Activated T-helper 9 cell treated with anti-CD3 and anti-CD28 coated beads, Interleukin-2, amount 50 U/mL, for 16 hours (primary cell): ENCODE measurements at places on chromosomes 16 and 17.
A peak's percentile ranks its signal among the peaks of the same experiment; 100 is the strongest.

GRCh38 chr17:62899361-62899760 is 66.7 kb upstream of the TANC2 start:
- DNase-seq = no peak

GRCh38 chr16:16028311-16028999 is 79.0 kb downstream of the ABCC1 start:
- DNase-seq = no peak

DNA sequence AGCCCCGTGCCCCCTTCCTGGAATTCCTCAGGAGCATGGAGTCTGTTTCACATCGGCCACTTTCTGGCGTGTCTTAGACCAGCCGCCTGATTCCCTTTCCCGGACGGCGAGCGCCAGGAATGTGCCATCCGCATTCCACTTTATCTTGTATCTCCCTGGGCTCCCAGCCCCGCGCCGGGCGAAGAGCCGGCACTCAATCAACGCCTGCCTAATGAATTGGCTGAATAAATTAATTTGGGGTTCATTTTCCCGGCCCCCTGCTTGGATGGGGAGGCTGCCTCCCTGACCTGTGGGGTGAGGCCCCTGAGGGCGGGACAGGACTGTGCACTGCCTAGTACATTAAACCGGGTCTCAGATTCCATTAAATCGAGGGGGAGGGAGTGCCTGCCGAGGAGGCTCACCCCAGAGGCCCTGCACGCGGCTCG is 282.3 kb upstream of the TNRC6C start:
- DNase-seq = no peak

- peak; percentile 41 for DNase-seq
These were observed 70.9 kb downstream of the GNAO1 start for GRCh38 chr16:56262148-56262547.

DNA sequence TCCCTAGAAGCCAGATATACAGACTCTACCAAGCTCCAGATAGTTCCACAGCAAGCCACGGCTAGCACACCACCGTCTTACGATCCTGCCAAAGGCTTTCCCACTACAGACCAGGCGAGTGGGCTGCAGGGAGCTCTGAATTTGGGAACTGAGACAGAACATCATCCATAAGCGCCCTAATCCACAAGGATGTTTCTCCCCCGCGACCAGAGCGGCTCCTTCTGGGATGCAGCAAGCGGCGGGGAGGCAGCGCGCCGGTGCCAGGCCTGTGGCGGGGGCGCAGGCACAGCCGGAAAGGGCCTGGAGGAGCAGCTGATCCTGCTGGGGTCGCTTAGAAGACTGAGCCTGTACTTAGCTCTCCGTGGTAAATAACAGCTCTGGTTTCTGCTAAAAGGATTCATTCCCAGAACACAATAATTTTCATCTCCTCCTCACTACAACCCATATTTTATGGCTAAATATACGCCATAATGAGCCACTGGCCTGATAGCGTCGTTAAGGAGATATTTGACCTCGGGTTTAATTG is 16.2 kb upstream of the FOXF1 start:
- no peak for DNase-seq

DNA sequence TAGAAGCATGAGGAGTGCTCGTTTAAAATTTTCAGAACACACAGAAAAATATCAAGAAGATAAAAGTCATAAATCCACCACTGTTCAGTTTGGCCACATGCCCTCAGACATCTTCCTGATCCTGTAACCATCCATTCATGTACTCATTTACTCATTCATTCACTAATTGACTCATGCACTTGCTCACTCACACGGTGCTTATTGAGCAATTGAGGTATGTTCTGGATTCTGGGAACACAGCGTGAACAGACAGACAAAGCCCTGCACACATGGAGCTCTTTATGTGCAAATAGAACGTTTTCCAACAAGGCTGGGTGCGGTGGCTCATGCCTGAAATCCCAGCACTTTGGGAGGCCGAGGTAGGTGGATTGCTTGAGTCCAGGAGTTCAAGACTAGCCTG is 10.2 kb upstream of the NATD1 start:
- no peak for DNase-seq

DNA sequence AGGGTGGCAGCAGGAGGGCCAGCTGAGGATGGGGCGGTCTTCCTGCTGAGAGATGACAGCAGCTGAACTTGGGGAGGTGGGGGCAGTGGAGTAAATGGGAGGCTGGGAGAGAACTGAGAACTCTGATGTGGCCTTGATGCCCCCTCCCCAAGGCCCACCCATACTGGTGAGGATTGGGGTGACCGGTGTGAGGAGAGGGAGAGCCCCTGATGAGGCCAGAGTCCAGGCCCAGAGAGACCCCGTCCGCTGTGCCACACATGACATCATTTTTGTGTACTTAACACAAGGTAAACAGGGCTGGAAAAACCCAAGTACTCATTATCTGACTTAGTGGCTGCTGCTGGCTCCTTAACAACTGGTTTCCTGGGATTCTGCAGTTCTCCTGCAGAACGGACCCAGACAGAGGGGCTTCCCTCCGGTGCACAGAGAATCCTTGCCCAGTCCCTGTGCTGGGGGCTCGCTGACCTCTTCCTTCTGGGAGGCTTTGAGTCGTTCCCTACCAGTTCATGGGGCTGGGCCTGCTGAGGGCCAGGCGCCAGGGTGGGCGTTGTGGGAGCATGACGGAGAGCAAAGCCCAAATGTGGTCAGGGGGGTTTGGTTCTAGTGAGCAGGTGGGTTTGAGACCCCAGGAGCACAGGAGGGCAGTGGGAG is 207.6 kb downstream of the RAB11FIP4 start:
- DNase-seq = no peak

DNA sequence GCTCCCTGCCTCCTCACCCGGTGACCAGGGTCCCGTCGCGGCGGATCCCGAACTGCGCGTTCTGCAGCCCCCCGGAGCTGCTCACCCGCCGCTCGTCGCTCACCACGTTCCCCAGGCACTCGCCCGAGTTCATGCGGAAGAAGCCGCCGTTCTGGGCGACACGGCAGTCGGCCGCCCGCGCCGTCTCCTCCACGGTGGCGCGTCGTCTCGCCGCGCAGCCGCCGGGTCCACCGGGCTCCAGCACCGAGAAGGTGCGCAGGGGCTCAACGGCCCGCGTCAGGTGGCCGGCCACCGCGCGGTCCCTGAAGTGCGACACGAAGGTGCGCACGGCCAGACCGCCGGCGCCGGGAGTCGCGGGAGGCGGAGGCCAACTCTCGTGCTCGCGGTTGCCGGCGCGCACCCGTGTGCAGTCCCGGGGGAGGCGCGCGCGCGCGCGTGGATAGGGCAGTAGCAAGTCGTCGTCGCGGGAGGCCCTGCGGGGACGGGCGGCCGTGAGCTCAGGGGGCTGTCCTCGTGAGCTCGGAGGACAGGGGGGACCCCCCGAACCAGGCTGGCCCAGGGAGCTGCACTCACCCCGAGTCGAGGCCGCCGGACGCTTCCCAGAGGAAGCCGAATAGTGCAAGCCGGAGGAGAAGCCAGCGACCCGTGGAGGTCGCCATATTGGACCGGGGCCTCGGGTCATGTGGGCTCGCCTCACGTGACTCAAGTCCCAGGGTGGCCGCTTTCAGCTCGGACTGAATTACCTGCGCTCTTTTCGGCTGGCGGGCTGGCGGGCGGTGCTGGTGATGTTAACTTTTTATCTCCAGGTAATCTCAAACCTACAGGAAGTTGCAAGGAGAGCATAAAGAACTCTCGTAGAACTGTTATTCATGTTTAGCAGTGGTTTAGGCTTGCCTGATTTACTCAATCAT is at the start of gene NAGPA:
Gene NAGPA, minus strand, starts transcription at position 680 of the 911 bp plus-strand sequence. Its CDS starts 21 bp downstream, at position 659.
- DNase-seq = peak; percentile 76

DNA sequence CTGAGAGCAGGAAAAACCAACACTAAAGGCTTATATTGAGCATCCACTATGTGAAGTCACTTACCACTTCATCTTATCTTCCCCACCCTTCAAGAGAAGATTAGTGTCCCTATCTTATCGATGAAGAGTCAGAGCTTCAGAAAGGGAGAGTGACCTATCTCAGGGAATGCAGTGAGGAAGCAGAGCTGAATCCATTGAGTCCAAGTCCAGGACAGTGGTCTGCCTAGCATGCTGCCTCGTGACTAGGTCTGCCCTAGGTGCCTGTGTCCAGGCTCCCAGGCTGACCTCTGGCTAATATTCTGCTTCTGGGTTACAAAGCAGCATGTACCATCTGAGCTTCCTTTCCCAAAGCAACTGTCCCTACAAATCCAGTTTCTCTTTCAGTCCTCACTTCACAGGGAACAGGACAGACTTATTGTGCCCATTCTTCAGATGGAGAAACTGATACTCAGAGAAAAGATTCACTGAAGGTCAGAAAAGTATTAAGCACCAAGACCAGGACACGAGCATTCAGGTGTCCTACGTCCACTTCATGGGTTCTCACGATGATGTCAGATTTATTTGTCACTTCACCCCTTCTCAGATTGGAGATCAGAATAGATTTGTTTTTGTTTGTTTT is 13.3 kb upstream of the FZD2 start:
- no peak for DNase-seq

- DNase-seq = no peak
These were observed 63.6 kb downstream of the ASIC2 start for GRCh38 chr17:33229499-33229898.

DNA sequence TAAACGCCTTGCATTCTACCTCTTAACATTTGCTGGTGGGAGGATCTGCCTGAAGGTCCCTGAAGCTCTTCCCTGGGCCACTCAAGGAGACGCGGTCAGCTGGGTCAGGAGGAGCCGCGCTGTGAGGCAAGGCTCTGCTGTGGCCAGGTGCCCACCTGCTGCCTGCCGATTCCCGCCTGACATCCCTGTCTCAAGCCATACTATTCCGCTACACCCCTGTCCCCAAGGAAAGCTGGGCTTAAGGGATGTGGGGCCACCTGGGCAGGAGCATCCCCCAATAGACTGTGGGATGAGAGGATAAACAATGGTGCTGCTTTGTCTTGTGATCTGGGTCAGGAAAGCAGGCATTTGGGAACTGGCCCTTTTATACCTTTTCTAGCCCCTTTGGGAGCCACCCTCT is 5.1 kb downstream of the TPPP3 start:
- no peak for DNase-seq

GRCh38 chr16:31676731-31677130 is 149.0 kb downstream of the AHSP start:
- DNase-seq = no peak

DNA sequence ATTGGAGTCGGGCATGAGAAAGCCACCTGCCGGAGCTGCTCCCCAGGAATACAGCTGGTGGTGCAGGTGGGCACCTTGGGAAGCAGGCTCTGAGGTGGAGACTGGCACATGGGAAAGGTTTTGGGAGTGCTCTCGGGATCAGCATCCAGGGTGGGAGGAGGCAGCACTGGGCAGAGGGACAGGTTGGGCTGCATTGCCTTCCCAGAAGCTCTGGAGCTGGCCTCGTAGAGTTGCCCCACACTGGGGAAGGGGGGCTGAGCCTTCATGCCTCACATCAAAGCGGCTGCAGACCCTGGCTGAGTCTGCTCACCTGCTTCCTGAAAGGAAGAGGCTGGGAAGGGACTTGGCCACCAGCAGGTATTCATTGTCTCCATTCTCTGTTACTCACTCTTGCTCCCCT is 13.5 kb upstream of the GPRC5B start:
- no peak for DNase-seq

DNA sequence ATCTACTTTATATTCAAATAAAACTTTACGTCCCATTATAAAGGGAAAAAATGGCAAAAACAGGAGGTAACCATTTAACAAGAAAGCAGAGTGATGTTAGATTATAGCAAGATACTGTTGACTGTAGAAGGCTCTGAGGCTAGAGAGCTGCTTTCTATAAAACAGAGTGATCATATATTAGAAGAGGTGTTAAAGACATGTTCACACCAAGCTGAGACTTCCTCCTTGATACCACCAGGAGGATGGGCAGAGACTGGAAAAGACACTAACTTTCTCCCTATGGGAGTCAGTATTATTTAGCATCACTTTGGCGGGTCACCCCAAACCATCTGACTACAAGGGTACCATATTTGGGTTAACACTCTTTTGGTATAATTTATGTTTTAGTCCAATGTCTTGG is 687 bp upstream of the CIITA start:
- no peak for DNase-seq

GRCh38 chr17:12048843-12049473 is 28.3 kb downstream of the MAP2K4 start:
- no peak for DNase-seq

DNA sequence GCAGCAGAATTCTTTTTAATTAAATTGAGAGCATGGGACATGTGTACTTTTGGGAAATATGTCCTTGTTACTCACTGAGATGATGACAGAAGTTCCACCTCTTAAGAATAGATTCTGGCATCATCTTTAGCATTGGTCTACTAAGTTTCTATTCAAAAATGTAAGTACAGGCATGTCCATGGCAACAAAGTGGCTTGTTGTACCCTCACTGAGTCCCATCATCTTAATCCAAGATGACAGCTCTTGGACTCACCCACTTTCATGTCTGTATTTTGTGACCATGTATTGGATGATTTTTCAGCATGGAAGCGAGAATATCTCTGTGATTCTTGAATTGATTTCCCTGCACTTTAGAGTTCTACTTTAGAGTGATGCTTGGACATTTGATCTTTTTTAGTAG is 33.1 kb upstream of the NAGLU start:
- no peak for DNase-seq

GRCh38 chr16:30051518-30051917 is 14.0 kb upstream of the ALDOA start:
- no peak for DNase-seq

GRCh38 chr16:17729820-17730219 is 259.1 kb upstream of the XYLT1 start:
- DNase-seq = no peak

DNA sequence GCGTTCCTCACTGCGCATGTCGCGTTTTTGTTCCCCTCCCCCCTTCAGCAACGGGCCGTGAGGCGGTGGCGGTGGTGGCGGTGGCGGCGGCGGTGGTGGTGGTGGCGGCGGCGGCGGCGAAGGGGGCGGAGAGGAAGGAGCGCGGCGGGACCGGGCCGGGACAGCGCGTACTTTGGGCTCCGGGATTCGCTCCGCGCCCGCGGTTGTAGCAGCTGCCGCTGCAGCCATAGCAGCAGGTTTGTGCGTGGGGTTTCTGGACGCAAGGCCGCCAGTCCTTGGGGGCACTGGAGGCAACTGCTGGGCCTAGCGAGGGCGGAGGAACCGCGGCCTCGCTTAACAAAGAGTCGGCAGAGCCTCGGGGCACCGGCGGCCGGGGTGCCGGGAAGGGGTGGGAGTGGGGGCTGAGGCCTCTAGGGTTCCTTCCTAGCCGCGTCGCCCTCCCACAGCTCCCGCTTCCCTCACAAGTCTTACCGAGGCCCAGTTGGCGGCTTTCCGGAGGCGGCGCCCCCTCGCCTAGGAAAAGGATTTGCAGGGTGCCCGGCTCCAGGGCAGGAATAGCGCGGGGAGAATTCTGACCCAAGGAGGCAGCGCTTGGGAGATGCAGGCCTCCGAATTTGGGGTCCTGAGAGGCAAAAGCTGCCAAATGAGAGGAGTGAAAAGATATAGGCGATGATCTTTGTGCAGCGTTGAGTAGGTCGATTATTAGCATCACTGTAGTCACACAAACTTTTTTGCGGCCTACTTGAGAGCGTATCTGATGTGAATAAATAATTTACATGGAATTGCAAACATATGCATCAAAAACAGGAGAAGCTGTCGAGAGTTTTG is at the start of gene DDX42:
Gene DDX42, plus strand, starts transcription at position 30 of the 828 bp plus-strand sequence. CDS start 12,880 bp downstream, outside the sequence.
- DNase-seq = peak; percentile 87

- DNase-seq = no peak
These were observed 36.1 kb upstream of the CAPN15 start for GRCh38 chr16:491220-491919.
